ENCODE measurements at places on chromosomes 6 and 20.
A peak's percentile ranks its signal among the peaks of the same experiment; 100 is the strongest.

DNA sequence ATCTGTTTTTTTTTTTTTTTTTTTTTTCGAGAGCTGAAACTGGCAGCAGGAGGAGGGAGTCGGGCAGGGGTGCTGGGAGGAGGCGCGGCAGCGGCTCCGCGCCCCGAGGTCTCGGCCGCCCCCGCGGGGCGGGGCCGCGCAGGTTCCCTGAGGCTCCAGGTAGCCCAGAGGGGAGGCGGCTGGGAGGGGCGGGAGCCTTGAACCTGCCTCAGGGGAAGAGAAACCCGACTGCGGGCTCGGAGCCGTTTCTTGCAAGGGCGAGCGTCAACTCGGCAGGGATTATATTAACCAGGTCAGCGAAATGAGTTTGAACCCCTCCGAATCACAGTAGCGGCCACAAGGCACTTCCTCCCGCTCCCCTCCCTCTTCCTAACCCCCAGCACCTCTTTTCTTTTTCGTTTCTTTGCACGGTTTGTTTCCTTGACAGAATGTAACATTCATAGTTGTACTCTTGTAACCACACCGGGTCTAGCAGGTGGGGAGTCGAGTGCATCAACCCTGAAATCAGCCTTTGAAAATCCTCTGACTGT is 2.0 kb downstream of the MYB start:
- H3K27ac ChIP-seq, result no peak overlapping the region
- peak; percentile 61 for DNase-seq
- no peak overlapping the region for H3K4me3 ChIP-seq

- H3K36me3 ChIP-seq, result no peaks in the 10 kb centered on the region
- H3K27me3 ChIP-seq, result no peaks in the 10 kb centered on the region
- no peak overlapping the region for H3K4me3 ChIP-seq
Observed at GRCh38 chr20:21006611-21007010, 99.5 kb downstream of the LINC00237 start.

GRCh38 chr6:21164768-21165326 is 428.7 kb upstream of the SOX4 start:
- H3K4me3 ChIP-seq, result no peak overlapping the region
- H3K27me3 ChIP-seq, result no peaks in the 10 kb centered on the region
- DNase-seq, result no peak
- H3K36me3 ChIP-seq, result no peaks in the 10 kb centered on the region
- no peak overlapping the region for H3K27ac ChIP-seq

DNA sequence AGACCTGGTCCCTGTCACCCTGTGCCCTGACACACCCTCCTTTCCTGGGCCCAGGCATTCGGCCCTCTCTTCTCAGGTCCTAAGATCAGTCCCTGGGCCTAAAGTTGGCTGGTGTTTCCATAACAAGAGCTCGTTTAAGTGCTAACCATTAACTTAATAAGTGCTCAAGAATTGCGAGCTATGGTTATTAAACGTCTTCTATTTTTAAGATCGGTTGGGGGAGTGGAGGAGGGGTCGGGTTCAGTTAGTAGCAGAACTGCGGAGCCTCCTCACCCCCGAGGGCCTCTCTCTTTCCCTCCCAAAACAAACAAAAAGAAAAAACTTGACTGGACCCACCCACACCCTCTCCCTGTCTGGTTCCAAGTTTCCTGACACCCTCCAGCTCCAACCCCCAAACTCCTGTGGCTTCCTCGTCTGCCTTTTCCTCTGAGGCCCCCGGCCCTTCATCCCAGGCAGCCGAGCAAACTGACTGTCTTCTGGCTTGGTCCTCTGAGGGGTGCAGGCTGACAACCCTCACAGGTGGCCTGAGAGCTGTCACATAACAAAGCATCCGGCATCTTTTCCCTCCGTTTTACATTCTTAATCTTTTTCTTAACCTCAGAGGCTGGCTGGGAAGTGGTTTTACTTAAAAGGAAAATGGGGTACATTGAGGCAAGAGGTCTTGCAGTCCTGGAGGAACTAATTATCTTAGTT is 2.0 kb downstream of the STK35 start:
- no peak for DNase-seq
- peaks cover 21% of the 10 kb centered on the region for H3K4me1 ChIP-seq

GRCh38 chr20:45346291-45346718 is 1.9 kb downstream of the SDC4 start:
- H3K27ac ChIP-seq, result peak overlapping the region; percentile 97
- DNase-seq, result peak; percentile 45
- H3K36me3 ChIP-seq, result no peaks in the 10 kb centered on the region
- no peaks in the 10 kb centered on the region for H3K27me3 ChIP-seq
- H3K4me3 ChIP-seq, result peak overlapping the region; percentile 1

- H3K36me3 ChIP-seq, result no peaks in the 10 kb centered on the region
- no peaks in the 10 kb centered on the region for H3K4me1 ChIP-seq
- H3K27ac ChIP-seq, result no peak overlapping the region
- H3K27me3 ChIP-seq, result no peaks in the 10 kb centered on the region
- no peak overlapping the region for H3K4me3 ChIP-seq
- peak; percentile 91 for DNase-seq
Observed at GRCh38 chr6:51790946-51791345, 296.5 kb downstream of the PKHD1 start.

- no peak for DNase-seq
- no peaks in the 10 kb centered on the region for H3K27me3 ChIP-seq
- no peak overlapping the region for H3K4me3 ChIP-seq
Observed at GRCh38 chr20:6420336-6420735, 297.5 kb upstream of the FERMT1 start.

DNA sequence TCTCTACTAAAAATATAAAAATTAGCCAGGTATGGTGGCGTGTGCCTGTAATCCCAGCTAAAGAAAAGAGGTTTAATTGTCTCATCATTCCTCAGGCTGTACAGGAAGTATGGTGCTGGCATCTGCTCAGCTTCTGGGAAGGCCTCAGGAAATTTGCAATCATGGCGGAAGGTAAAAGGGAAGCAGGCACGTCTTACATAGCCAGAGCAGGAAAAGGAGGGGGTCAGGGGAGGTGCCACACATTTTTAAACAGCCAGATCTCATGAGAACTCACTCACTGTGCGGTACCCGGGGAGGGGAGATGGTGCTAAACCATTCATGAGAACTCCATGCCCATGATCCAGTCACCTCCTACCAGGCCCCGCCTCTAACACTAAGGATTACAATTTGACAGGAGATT is 191.7 kb downstream of the EYA2 start:
- no peaks in the 10 kb centered on the region for H3K27me3 ChIP-seq
- H3K36me3 ChIP-seq, result peaks cover 2% of the 10 kb centered on the region
- no peak overlapping the region for H3K27ac ChIP-seq

GRCh38 chr6:101531538-101531937 is 138.0 kb downstream of the GRIK2 start:
- H3K27ac ChIP-seq, result no peak overlapping the region
- DNase-seq, result no peak
- H3K36me3 ChIP-seq, result no peaks in the 10 kb centered on the region
- H3K4me1 ChIP-seq, result no peaks in the 10 kb centered on the region
- H3K4me3 ChIP-seq, result no peak overlapping the region

- H3K27ac ChIP-seq, result no peak overlapping the region
- no peak for DNase-seq
- H3K4me1 ChIP-seq, result no peaks in the 10 kb centered on the region
Observed at GRCh38 chr6:24207413-24207812, 81.4 kb downstream of the NRSN1 start.

GRCh38 chr6:75609639-75610590 is 8.2 kb downstream of the SENP6 start:
- no peaks in the 10 kb centered on the region for H3K27me3 ChIP-seq
- no peaks in the 10 kb centered on the region for H3K4me1 ChIP-seq
- H3K27ac ChIP-seq, result no peak overlapping the region
- peak; percentile 34 for DNase-seq
- no peak overlapping the region for H3K4me3 ChIP-seq
- no peaks in the 10 kb centered on the region for H3K36me3 ChIP-seq

GRCh38 chr6:99821164-99821563 is 172.9 kb downstream of the MCHR2 start:
- H3K27me3 ChIP-seq, result no peaks in the 10 kb centered on the region
- no peak for DNase-seq
- H3K4me1 ChIP-seq, result peaks cover 4% of the 10 kb centered on the region
- H3K27ac ChIP-seq, result no peak overlapping the region

GRCh38 chr6:74967821-74968220 is 238.0 kb downstream of the COL12A1 start:
- H3K4me3 ChIP-seq, result no peak overlapping the region
- H3K27ac ChIP-seq, result no peak overlapping the region
- H3K4me1 ChIP-seq, result no peaks in the 10 kb centered on the region
- no peaks in the 10 kb centered on the region for H3K27me3 ChIP-seq
- H3K36me3 ChIP-seq, result no peaks in the 10 kb centered on the region
- no peak for DNase-seq

DNA sequence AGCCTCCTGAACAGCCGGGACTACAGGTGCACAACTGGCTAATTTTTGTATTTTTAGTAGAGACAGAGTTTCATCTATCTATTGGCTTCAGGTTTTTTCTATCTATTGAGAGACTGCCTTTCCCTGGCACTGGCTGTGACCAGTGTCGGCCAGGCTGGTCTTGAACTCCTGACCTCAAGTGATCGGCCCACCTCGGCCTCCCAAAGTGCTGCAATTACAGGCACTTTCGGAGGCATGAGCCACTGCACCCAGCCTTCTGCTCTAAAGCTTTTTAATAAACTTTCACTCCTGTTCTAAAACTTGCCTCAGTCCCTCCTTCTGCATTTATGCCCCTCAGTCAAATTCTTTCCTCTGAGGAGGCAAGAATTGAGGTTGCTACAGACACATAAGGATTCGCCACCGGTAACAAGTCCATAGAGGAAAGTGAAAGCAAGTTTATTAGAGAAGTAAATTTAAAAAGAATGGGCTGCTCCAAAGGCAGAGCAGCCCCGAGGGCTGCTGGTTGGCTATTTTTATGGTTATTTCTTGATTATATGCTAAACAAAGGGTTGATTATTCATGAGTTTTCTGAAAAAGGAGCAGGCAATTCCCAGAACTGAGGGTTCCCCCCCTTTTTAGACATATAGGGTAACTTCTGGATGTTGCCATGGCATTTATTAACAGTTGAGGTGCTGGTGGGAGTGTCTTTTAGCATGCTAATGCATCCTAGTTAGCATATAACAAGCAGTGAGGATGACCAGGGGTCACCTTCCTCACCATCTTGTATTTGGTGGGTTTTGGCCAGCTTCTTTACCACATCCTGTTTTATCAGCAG is 44.8 kb upstream of the RNGTT start:
- no peak for DNase-seq
- no peak overlapping the region for H3K4me3 ChIP-seq
- H3K4me1 ChIP-seq, result no peaks in the 10 kb centered on the region
- no peaks in the 10 kb centered on the region for H3K27me3 ChIP-seq
- H3K27ac ChIP-seq, result no peak overlapping the region
- peaks cover 2% of the 10 kb centered on the region for H3K36me3 ChIP-seq

DNA sequence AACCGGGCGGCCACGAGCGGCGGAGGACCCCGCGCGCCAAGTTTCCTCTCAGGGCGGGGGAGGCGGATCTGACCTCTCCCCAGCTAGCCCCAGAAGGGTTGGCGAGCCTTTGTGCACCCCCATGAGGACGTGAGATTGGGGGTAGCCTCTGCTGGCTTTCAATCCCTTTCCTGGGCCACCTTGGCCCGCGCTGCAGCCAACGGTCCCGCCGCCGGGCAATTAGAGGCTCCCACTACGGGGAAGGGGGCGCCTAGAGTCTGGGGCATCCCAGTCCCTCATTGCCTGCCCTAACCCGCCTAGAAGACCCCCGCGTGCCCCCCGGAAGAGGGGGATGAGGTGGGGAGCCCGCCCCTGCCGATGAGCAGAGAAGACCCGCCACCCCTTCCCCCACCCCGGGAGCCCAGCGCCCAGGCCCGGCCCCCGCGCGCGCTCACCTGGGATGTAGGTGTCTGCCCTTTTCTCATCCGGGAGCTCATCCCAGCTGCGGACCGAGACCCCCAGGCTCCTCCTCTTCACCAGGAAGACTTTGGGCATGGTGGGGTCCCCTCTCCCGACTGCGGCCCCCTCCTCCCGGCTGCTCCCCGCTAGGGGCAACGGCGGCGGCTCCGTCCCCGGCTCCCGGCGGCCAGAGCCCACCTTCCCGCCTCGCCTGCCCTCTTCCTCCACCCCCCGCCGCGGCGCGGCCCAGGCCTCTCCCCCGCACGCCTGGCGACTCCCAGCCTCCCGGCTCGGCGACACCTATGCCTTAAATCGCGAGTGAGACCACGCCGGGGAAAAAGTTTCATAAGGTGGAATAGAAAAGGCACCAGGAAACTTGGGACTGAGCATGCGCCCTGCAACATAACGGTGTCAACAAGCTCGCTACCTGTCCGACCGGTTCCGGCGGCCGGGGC is at the start of gene OVOL2:
Gene OVOL2 (minus strand): TSS at position 816 of the 893 bp plus-strand sequence. CDS start 282 bp downstream, at position 534.
- no peaks in the 10 kb centered on the region for H3K36me3 ChIP-seq
- peak within 1 kb of the TSS; percentile 88 for H3K27ac ChIP-seq
- peak; percentile 96 for DNase-seq
- no peaks in the 10 kb centered on the region for H3K27me3 ChIP-seq

DNA sequence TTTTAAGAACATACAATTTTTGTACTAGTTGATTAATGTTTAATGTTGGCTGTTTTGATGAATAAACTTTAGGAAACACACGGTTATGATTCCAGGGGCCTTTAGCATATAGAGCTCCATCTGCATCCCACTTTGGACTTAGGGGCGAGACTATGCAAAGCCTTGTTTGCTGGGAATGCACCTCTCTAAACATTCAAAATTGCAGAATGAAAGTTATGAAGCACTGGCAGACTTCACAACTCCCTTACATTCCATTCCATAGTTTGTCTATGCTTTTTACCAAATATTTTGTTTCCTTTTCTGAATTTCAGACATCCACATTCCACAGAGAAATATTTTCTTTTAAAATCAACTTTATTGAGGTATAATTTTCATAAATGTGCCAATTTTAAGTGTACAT is 10.3 kb upstream of the TCP11 start:
- no peak overlapping the region for H3K27ac ChIP-seq
- DNase-seq, result no peak
- H3K4me3 ChIP-seq, result no peak overlapping the region
- no peaks in the 10 kb centered on the region for H3K27me3 ChIP-seq

DNA sequence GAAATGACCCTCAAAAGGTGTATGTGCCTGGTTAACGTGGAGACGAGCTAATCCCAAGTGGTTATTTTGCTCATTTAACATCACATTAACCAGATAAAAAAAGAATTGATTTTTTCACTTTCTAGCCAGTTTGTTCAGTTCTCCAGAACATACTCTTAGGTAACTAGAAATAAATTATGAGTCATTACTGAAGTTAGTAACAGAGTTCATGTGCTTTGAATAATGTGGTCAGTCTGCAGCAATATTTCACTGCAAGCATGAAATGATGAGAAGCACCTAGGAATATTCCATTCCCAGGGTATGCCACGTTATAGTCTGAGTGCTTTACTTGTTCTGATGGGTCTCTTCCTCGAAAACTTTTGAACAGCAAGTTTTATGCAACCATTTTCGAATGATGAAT is 138.3 kb upstream of the INSM1 start:
- DNase-seq, result no peak
- H3K36me3 ChIP-seq, result no peaks in the 10 kb centered on the region
- no peaks in the 10 kb centered on the region for H3K4me1 ChIP-seq
